ENCODE measurements at places on chromosomes 5 and 9. TPM values are rescaled to one million over a fixed set of nuclear protein-coding genes. Genes with fewer than 3 reads are reported as not detected.

LCP2 gene
- 386 TPM for total RNA-seq

LRRC19 gene
- total RNA-seq: not detected

SAPCD2 gene
- total RNA-seq: 56.8 TPM

RASEF gene
- not detected for total RNA-seq

CD74 gene
- total RNA-seq: 407 TPM

FOXD4L3 gene
- total RNA-seq: 0.13 TPM

PAIP1 gene
- total RNA-seq: 36.3 TPM

MOB3B gene
- 2.5 TPM for total RNA-seq

HMCN2 gene
- not detected for total RNA-seq

PCDHB5 gene
- not detected for total RNA-seq

GRCh38 chr5:14486996-14487896 lies 94.3 kb upstream of the OTULINL start:
- no peak for DNase-seq

GRCh38 chr5:178388386-178389025 lies 155.9 kb upstream of the PHYKPL start:
- DNase-seq: no peak

DNA sequence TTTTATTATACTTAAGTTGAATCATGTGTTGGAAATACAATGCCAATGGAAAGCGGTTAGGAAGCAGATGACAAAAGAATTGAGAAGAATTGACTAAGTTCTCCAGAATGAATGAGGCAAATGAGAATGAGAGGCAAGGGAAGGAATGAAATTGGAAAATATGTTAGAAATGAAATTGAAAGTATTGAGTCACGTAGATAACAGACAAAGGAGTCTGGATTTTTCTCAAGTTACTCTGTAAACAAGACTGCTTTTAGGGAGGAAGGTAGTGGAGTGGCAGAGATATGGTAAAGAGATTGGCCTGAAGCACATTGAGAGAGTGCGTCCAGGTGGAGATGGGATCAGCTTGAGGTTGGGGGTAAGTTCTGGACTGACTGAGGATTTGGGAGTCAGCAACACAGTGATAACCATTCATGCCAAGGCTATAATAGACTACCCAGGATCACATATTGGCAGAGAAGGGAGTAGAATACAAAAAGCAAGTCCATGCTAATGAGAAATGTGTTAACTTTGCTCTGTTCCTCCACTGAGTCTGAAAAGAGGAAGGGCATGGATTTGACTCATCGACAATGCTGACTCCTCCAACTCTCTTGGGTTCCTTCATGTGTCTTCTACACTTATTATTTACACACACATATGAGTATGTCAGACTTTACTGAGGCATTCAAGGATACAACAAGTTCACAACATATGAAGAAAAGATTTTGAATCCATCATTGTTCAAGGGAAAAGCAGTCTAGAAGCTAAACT lies 814.2 kb upstream of the ZNF608 start:
- no peak for DNase-seq

- no peak for DNase-seq
These were observed 29.3 kb downstream of the COL23A1 start for GRCh38 chr5:178560911-178561310.

- no peak for DNase-seq
These were observed 35.8 kb upstream of the SPRY4 start for GRCh38 chr5:142360607-142361120.

- DNase-seq: no peak
These were observed 100.6 kb downstream of the LHFPL2 start for GRCh38 chr5:78547731-78548615.

- no peak for DNase-seq
These were observed 58.5 kb upstream of the CLINT1 start for GRCh38 chr5:157917491-157917890.

GRCh38 chr5:65722575-65723403 lies 784 bp downstream of the NLN start:
- DNase-seq: no peak

GRCh38 chr5:150298701-150299451 lies 3.8 kb downstream of the ARSI start:
- DNase-seq: no peak

DNA sequence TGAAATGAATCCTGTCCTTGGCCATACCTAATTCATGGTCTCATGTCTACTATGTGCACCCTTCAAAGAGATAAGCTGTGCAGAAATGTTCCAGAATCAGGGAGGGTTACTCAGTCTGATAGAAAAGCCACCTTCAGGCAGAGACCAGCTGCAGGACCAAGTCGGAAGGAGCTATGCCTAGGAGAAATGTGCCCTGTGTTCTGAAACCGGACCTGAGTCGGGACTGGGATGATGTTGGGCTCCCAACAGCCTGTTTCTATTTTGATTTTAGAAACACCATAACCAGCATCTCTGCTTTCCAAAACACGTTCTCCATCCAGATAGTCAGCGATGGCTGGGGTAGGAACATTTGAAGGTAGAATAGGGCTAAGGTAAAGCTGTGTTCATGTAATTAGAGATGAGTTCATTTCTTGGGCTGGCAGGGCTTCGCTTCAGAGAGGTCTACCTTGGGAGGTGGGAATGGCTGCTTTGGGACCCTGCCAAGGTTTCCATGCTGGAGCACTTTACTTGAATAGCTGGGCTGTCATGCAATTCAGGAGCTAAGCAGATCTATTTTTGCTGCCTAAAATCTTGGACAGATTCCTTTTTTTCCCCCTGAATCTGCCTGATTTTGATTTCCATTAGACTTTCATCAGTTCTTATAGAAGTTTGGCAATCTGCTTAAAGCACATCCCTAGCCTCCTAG lies 2.8 kb downstream of the ADCY2 start:
- DNase-seq: no peak

GRCh38 chr9:34577400-34578240 lies 11.9 kb downstream of the CNTFR start:
- no peak for DNase-seq

DNA sequence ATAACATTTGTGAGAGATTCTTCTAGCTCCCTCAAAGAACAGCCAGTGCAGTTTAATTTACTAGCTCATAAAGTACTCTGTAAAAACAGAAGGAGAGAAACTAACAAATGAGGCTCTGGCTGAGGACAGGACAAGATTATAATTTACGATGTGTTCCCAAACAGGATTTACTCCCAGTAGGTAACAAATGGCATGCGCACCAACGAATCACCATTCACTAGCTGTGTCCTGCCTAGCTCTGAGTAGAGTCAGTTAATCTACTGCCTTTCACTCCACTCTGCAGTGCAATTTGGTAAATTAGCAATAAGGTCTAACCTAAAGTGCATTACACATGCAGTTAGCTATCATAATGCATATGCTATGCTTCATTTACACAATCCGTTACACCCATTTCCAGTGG lies 497.4 kb upstream of the CCNG1 start:
- no peak for DNase-seq

DNA sequence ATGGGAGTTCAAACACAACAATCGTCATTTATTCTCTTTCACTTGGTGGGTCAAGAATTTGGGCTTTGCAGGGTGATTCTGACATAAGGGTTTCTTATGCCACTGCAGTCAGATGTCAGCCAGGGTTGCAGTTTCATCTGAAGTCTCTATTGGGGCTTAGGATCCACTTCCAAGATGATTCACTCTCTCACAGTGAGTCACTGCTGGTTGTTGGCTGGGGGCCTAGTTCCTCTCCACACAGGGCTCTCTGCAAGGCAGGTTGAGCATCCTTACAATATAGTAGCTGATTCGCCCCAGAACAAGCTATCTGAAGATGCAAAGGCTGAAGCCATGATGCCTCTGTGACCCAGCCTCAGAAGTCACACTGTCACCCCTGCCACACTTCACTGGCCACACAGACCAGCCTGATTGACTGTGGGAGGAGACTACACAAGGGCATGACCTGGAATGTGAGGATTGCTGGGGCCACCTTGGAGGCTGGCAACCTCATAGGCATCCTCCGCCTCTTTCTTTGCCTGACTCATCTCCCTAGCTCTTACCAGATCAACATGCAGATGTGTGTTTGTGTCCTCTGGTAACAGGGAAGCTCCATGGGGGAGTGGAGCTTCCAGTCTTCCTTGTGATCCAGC lies 4.5 kb upstream of the CARD19 start:
- peak; percentile 42 for DNase-seq

GRCh38 chr9:111843971-111844370 lies 49.2 kb upstream of the SHOC1 start:
- DNase-seq: no peak

DNA sequence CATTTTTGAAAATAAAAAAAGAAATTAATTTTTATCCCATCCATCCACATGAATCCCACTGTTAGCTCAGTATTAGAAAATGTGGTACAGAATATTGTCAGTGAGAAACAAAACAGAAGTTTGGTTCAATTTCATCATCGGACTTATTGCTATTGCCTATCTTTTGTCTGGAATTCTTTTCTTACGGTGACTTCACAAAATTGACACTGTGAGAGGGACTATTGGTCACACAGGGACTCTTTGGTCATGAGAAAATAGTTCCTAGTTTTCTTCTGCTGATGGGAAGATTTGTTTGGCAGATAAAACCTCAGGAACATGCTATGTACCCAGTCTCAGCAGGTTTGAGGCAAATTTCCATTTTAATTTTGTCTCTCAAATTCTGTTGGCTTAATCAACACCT lies 186.2 kb upstream of the ELL2 start:
- DNase-seq: no peak

DNA sequence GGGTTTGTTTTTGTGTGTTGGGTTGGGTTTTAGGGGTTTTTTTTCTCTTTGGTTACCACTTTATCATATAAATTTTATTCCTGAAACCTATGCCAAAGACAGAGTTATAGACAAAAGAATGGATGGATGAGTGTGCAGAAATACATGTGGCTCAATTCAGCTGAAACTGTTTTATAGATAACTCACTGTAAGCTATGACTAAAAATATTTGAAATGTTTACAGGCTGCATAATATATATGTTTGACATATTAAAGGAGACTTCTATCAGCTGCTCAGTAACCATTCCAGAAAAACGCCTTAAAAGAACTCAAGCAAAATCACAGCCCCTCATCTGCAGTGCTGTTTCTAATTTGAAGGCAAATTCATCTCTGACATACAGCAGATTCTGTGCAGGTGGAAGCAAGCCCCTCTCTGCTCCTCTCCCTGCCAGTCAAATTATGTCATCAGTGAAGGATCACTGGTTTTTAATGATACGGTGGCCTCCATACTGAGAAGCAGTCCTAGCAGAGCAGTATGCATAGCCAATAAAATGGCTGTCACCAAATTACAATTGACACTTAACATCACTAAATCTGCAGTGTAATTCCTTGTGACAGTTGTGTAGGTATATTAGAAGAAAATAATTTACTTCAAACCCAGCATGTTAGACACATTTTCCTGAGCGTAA lies 301.6 kb downstream of the NR2F1-AS1 start:
- no peak for DNase-seq

DNA sequence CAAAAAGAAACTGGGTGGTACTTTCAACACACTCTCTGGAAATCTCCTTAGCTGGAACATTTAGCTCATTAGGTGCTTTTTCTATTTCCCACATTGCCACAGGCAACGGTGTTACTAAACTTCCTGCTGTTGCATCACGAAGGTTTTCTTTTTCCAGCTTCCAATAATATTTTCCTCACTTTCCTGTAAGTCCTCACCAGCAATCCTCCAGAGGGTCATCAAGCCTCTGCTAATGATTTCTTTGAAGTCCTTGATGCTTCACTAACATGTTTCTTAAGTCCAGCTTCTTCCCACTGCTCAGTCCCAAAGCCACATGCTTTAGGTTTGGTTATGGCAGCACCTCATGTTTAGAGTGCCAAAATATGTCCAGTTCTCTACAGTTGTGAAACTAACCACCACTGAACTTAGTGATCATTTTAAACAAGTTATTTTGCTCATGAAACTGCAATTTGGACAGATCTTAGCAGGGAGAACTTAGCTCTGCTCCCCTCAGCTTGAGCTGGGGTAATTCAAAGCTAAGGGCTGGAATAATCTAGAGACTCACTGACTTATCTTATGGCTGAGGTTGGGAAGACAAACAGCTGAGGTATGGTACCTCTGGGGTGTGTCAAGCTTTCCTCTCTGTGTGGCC lies 39.9 kb upstream of the RETREG1 start:
- no peak for DNase-seq

GRCh38 chr5:13606051-13606450 lies 338.4 kb downstream of the DNAH5 start:
- DNase-seq: no peak

- DNase-seq: no peak
These were observed 4.3 kb upstream of the FAT2 start for GRCh38 chr5:151595411-151595826.

DNA sequence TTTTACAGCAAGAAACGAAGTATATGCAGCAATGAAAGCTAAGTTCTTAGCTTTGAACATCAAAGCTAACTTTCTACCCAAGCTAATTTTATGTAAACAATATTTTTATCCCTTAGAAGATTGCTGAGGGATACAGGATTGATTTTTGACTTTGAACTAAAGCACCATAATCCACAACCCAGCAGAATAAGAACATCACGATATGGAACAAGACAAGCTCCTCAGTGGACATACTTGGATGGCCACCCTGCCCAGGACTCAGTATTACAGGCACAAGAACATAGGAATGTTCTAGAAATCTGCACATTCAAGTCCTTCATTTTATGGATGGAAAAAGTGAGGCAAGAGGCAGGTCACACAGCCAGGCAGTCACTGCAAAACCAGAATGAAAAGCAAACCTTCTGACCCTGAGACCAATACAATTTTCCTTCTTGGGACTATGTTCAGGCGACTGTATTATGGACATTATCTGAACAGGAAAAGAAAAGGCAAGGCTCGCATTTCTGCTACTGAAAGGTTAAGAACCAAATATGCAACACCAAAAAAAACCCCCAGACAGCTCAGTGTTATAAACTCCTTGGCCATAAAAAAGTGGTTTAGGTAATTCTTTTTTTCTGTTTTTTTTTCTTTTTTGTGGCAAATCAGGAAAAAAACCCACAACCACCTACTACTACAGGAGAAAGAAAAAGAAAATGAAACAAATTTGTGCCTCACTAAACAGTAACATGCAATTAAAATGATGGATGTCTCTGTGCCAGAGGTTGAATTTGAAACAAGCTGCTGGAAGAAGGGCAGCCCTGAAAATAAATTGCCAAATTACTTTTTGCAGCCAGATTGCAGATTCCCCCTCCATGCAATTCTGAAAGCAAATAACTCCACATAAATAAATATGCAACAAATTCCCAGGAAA lies 25.4 kb downstream of the EPB41L4B start:
- DNase-seq: no peak

DNA sequence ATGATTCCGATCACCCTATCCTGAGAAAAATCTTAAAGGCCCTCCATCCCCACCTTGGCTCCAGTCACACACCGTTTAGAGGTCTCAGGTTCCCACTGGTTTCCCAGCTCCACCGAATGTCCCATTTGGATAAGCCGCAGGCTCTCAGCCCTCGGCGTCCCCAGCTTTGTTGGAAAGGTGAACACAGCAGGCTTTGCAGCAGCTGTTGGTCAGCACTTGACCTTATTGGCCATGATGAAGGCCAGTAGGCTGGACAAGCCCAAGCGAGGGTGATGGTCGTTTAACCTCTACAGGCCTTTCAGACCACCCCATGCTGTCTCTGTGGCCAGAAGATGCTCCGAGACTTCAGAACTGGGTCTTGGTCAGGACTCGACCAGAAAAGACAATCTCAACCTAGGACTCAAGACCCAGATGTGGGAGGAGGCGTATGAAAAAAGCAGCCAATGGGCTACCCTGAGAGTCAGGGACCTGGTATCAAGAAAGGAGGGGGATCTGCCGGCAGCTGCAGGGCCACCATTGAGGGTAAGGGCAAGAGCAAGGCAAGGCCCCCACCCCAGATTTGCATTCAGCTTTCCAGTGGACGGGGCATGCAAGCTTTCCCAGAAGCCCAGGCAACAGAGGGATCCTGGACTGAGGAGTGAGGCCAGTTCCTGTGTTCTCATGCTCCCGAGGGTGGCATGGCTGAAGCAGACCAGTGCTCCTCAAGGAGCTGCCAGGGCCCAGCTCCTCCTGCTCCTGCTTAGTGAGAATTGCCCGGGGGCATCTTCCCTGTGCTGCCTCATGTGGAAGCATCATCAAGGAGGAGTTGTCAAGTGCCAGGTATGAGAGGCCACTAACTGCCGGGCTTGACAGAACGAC lies 13.4 kb downstream of the UBE2QL1 start:
- DNase-seq: no peak
